ENCODE measurements at places on chromosomes 13 and 19.

GRCh38 chr13:91946498-91947070, 548.2 kb downstream of the GPC5 start:
- no peak for DNase-seq

DNA sequence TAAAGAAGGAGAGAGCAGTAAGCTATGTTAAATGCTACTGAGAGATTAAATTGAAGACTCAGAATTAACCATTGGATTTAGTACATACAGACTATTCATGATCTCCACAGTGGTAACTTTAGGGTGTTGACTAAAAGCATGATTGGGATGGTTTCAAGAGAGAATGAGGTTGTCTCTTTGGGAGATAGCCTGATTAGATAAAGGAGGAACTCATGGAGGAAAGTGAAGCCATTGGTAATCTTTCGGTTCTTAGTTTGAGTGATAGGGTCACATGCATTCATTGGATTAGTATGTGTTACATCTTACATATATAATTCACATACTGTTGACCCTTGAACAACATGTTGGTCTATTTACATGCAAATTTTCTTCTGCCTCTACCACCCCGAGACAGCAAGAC, 18.8 kb upstream of the KL start:
- no peak for DNase-seq

DNA sequence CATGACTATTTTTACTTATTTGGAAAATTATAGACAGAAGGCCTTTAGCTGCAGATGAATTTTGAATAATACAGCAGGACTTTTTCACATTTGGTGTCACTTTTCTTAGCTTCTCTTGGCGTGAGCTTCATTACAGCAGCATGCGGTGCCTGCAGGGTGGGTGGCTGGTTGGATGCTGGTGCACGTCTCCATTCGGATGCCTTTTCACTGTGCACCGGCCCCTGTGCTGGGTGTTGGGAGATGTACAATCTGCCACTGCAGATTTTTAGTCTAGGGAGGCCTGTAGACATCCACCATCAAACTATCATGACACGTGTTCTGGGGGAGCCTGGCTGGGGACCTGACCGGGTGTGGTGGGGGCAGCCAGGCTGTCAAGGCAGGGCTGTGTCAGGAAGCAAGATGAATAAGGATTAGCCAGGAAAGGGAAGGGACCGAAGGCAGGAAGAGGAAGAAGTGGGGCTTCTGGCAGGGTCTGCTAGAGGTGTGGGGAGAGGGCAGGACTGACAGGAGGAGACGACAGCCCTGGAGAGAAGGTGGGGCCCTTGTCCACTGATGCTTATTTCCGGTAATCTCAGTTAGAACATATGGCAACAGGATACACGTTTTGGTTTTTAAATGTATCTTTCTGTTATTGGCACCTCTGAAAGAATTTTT, 88.8 kb downstream of the ARHGEF7 start:
- DNase-seq: no peak

DNA sequence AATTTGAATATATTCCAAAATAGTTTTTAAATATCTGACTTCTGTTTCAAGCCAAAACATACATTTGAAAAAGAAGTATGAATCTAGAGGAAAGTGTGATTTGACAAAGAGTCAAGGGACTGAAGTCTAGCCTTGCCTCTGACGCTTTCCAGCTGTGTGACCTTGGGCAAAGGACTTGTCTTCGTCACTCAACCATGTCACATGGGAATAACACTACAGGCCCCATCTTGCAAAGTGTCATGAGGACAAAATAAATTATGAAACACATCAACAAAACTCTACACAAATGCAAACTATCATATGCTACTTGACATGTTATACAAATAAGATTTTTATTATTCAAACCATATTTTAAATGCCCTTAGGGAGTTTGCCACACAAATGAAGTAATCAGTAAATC, 73.0 kb downstream of the CYSLTR2 start:
- no peak for DNase-seq

DNA sequence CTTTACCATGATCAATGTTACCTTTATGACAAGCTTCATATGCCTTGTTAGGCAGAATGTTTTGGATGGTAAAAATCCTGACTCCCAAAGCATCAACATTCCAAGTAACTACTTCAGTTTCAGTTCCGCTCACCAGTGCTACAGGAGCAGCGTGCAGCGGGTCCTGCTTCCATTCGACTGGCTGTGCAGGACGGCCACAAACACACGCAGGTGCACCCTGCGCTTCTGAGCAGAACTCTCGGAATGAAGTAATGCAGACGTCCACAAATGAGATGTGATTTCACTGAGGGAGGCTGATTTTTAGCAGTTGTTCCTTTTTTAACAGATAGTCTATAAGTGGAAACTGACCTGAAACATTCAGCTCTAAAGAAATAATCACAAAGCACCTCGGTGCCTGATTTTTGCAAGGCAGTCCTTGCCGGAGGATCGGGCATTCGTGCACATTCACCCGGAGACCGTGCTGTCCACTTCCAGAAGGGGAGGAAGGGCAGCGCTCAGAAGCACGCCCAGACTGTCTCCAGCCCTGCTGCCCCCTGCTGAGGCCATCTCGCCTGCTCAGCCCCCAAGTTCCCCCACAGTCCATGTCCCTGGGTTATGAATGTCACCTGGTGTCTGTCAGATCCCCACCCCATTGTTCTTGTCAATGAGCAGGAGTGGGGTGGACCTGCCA, 85.8 kb downstream of the RAB20 start:
- DNase-seq: no peak

DNA sequence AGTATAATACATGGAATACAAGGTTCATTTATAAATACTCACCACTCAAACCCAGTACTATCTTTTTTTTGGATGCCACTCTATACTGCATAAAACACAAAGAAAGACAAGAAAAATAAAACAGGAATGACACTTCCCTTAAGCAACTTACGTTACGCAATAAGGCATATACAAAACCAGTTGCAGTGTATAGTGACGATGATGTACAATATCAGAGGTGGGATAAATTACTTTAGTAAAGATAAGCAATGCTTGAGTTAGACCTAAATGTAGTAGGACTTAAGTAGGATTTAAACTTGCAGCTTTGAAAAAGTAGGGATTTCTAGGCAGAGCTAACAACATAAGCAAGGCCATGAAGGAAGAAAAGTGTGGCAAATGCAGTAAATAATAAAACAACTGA, 374.9 kb downstream of the SPRY2 start:
- no peak for DNase-seq

GRCh38 chr19:31085125-31085524, 264.1 kb downstream of the TSHZ3 start:
- no peak for DNase-seq

DNA sequence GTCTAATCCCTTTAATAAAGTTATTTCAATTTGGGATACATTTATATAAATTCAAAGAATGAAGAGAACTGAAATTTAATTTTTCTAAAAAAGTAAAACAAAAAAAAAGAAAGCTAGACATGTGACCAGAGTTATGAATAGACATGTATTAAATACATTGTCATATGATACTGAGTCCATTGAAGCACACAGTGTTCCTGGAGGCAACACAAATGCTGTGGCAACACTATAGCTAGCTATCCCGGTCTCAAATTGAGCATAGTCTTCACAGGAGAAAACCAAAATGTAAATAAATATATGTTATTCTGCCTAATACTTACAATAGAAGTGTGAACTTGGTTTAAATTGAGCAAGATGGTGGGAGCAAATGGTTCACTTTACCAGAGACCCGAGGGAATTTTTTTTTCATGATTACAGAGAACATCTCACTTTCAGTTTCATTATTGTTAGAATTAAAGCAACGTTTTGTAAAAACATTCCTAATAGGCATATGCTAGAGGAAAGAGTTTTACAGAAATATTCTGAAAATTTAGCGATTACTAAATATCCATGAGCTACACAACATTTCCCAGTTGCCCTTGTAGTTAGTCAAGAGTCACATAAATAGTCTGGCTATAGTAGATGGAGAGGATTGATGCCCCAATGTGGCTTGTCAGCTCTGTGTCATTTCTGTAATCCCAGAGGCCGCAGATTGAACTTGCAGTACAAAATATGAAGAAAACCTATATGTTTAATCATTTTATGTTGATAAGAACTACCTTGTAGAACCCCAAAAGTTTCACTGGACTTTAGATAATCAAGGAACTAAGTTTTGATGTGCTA, 775.7 kb upstream of the SPRY2 start:
- DNase-seq: no peak
